ENCODE measurements at places on chromosomes 2 and 18.

DNA sequence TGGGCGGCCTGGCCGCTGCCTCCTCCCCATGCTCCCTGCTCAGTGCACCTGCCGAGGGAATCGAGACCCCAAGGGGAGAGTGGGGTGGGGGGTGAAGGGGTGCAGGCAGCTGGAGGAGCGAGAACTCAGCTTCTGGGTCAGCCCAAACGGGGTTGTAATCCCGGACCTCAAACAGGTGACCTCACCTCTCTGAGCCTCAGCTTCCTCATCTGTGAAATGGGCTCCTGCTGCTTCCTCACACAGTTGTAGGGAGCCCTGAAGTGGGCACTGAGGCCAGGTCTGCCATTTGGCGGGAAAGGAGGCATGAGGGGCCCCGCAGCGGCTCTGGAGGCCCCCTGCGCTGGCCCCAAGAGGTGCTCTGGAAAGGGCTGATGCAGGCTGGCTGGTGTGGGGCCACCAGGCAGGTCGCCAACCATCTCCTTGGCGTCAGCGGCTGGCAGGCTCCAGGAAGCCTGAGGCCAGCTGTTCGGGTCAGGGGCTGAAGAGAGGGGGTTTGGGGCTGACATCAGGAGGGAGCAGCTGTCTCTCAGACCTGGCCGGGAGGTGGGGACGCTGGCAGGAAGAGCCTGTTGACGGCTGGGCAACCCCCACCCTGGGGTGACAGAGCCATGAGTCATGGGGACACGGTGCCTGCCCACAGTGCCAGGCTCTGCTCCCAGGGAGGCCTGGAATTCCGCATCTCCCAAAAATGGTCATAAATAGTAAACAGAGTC lies 4.9 kb downstream of the KLHL30 start:
- DNase-seq = no peak

- no peak for DNase-seq
Observed at GRCh38 chr2:160061533-160061932, 882 bp downstream of the PLA2R1 start.

- no peak for DNase-seq
Observed at GRCh38 chr2:180707884-180708205, 272.6 kb upstream of the UBE2E3 start.

DNA sequence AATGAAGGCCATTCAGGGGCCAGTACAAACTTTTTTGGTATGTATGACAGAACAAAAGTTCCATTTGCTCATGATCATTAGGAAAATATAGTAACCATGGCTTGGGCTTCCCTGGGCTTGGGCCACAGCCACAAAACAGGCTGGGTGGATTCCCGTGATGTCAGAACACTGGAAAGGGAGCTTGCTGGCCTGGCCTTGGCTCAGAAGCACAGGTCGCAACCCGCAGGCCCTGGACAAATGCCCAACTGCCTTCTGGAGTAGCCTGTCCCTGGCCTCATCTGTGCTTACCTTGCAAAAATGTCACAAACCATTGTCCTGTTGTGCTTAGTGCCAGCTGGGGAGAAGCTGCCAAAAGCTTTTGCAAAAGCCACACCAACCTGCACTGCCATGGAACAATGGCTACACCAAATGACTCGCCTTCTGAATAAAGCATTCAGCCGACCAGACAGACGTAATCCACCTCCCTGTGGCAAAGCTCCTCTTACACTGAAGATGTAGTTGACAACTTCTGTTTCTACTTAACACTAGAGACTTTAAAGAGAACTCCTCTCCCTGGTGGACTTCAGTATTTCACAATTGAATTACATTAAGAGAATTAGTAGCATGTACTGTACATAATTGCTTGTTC lies 125.5 kb downstream of the ANKRD44 start:
- no peak for DNase-seq

Measured in stimulated activated naive CD8-positive, alpha-beta T cell treated with anti-CD3 and anti-CD28 coated beads, Interleukin-15, amount 100 ng/mL, for 72 hours (primary cell).